Neural cell (in vitro differentiated cells): ENCODE measurements at places on chromosomes 4 and X. TPM values are rescaled to one million over a fixed set of nuclear protein-coding genes. Genes with fewer than 3 reads are reported as not detected.

Gene NAP1L3
- 207 and 243 TPM in 2 replicates for polyA plus RNA-seq

Gene SPANXD
- polyA plus RNA-seq = not detected in 2 replicates

Gene ASMT
- 1.8 TPM in 1 of 2 replicates, not detected in the other for polyA plus RNA-seq

Gene PLP1
- 0.71 and 0.88 TPM in 2 replicates for polyA plus RNA-seq

Gene COL4A6
- polyA plus RNA-seq = 1.6 and 3.1 TPM in 2 replicates

Gene PAQR3
- polyA plus RNA-seq = 112 and 123 TPM in 2 replicates

Gene GAGE2A
- not detected in 2 replicates for polyA plus RNA-seq

Gene MID1
- polyA plus RNA-seq = 16.6 and 17.6 TPM in 2 replicates

Gene EGFL6
- 0.36 and 0.52 TPM in 2 replicates for polyA plus RNA-seq

Gene MND1
- 5.6 and 10.6 TPM in 2 replicates for polyA plus RNA-seq

Gene MTMR8
- 1.8 and 2.1 TPM in 2 replicates for polyA plus RNA-seq

Gene NEIL3
- polyA plus RNA-seq = 0.15 TPM in 1 of 2 replicates, not detected in the other

Gene AP1AR
- polyA plus RNA-seq = 112 and 143 TPM in 2 replicates

Gene COL25A1
- 31.9 and 32.3 TPM in 2 replicates for polyA plus RNA-seq

Gene FMR1NB
- not detected in 2 replicates for polyA plus RNA-seq

Gene UGT2B17
- polyA plus RNA-seq = not detected in 2 replicates

Gene MAGEB10
- polyA plus RNA-seq = not detected in 2 replicates

Gene PCSK1N
- polyA plus RNA-seq = 232 and 243 TPM in 2 replicates

Gene ENAM
- polyA plus RNA-seq = 0.18 TPM in 1 of 2 replicates, not detected in the other

Gene RCHY1
- polyA plus RNA-seq = 58.8 and 70.6 TPM in 2 replicates

Gene FAM9B
- polyA plus RNA-seq = not detected in 2 replicates

Gene SCML2
- 14.7 and 15.4 TPM in 2 replicates for polyA plus RNA-seq

Gene ADH1B
- polyA plus RNA-seq = not detected in 2 replicates

Gene CPE
- 623 and 678 TPM in 2 replicates for polyA plus RNA-seq

Gene TMSB15C
- 38.0 and 53.2 TPM in 2 replicates for polyA plus RNA-seq

Gene MAGEA11
- not detected in 2 replicates for polyA plus RNA-seq

Gene SLC6A14
- not detected in 2 replicates for polyA plus RNA-seq

Gene ALG13
- 57.9 and 72.8 TPM in 2 replicates for polyA plus RNA-seq

Gene PABPC5
- 1.6 and 2.7 TPM in 2 replicates for polyA plus RNA-seq

Gene ART3
- polyA plus RNA-seq = 0.25 TPM in 1 of 2 replicates, not detected in the other

Gene TMEM156
- not detected in 2 replicates for polyA plus RNA-seq

Gene IL3RA
- not detected in 2 replicates for polyA plus RNA-seq

Gene FAM156B
- polyA plus RNA-seq = 57.9 and 111 TPM in 2 replicates

Gene ERAS
- polyA plus RNA-seq = 3.2 and 3.6 TPM in 2 replicates

Gene TMPRSS11D
- polyA plus RNA-seq = not detected in 2 replicates

Gene ARR3
- polyA plus RNA-seq = not detected in 2 replicates

Gene GYPE
- polyA plus RNA-seq = not detected in 2 replicates

Gene FAM114A1
- 0.32 TPM in 1 of 2 replicates, not detected in the other for polyA plus RNA-seq

Gene GPR50
- polyA plus RNA-seq = not detected in 2 replicates

Gene MAGT1
- polyA plus RNA-seq = 2.5 and 3.6 TPM in 2 replicates
